ENCODE measurements at places on chromosomes 4 and X.

- DNase-seq = no peak
Measured at GRCh38 chr4:61517144-61517543, 317.0 kb downstream of the ADGRL3 start.

- DNase-seq = no peak
Measured at GRCh38 chr4:88969746-88970145, 87.2 kb downstream of the FAM13A start.

GRCh38 chrX:144334577-144334976 is 450.7 kb downstream of the UBE2NL start:
- no peak for DNase-seq

- DNase-seq = no peak
Measured at GRCh38 chr4:529563-529962, 30.6 kb downstream of the PIGG start.

- DNase-seq = no peak
Measured at GRCh38 chr4:47619691-47620090, 134.6 kb downstream of the ATP10D start.

GRCh38 chr4:139416073-139416673 is 37.7 kb upstream of the RAB33B start:
- no peak for DNase-seq

GRCh38 chr4:20086067-20086798 is 165.5 kb upstream of the SLIT2 start:
- no peak for DNase-seq

- no peak for DNase-seq
Measured at GRCh38 chrX:11287505-11287904, 5.7 kb upstream of the AMELX start.

GRCh38 chr4:7418131-7418943 is 16.4 kb downstream of the PSAPL1 start:
- DNase-seq = no peak

DNA sequence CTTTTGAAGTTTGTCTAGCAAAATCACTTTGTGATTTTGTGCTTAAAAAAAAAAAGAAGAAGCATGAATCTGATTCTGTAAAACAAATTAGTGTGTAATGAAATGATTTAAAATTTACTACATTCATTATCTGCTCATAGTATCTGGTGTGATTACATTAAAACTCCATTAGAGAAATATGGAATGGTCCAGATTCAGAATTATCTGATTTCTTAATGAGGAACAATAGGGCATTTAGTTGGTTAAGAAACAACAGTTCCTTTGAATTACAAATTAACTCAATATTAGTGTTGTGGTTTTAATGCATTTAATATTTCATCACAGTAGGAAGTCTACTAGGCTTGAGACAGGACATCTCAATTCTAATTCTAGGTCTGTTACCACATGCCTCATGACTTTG is 57.9 kb upstream of the PDHA1 start:
- DNase-seq = no peak

GRCh38 chr4:2402941-2403340 is 15.5 kb downstream of the ZFYVE28 start:
- no peak for DNase-seq

GRCh38 chrX:131975851-131976250 is 47.3 kb upstream of the STK26 start:
- no peak for DNase-seq

GRCh38 chrX:17725181-17725580 is 12.1 kb upstream of the SCML1 start:
- no peak for DNase-seq

DNA sequence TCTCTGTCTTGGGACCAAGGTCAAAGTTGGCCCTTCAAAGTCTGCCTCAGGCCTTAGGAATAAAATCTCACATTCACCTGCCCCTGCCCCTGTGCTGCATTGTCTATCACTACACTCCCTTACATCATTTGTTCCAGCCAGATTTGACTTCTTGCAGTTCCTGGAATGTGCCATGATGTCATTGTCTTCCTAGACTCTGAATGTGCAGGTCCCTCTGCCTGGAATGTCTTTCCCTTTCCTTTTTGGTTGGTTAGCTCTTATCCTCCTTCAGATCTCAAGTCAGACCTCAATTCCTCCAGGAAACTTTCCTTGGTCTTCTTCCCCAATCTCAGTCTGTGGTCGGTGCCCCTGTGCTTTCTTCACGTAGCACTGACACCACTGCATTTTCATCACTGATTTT is 67.7 kb upstream of the EFNB1 start:
- no peak for DNase-seq

GRCh38 chrX:16592194-16592770 is 57.7 kb upstream of the S100G start:
- no peak for DNase-seq

- DNase-seq = no peak
Measured at GRCh38 chr4:149715822-149716585, 99.6 kb downstream of the IQCM start.

DNA sequence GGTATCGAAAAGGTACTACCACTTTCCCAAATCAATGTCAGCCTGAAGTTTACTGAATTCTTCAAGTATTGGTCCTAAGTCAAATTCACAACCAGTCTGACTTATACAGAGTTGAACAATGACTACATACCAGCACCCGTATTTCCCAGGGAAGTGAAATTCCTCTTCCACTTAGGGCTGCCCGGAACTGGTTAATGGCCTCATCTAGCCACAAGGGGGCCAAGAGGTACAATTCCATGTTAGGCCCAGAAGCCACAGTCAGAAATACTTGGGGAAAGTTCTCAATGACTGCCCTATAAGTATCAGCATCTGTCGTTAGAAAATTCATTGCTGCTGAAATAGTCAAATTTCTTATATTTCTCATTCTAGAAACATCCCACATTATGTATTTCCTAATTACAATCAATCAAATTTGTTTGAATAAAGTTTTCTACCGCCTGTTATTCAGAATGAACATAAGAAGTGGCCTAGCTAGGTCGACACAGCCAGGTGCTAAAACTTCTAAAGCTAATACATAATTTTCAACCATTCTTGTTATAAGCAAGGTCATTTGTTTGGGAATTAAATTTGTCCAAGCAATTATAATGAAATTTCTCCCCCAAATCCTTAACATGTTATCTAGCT is 5.6 kb upstream of the PCDH7 start:
- no peak for DNase-seq

- DNase-seq = no peak
Measured at GRCh38 chrX:15207994-15208393, 61.9 kb downstream of the ASB9 start.

GRCh38 chr4:181674315-181674875 is 568.8 kb upstream of the TENM3 start:
- DNase-seq = no peak

DNA sequence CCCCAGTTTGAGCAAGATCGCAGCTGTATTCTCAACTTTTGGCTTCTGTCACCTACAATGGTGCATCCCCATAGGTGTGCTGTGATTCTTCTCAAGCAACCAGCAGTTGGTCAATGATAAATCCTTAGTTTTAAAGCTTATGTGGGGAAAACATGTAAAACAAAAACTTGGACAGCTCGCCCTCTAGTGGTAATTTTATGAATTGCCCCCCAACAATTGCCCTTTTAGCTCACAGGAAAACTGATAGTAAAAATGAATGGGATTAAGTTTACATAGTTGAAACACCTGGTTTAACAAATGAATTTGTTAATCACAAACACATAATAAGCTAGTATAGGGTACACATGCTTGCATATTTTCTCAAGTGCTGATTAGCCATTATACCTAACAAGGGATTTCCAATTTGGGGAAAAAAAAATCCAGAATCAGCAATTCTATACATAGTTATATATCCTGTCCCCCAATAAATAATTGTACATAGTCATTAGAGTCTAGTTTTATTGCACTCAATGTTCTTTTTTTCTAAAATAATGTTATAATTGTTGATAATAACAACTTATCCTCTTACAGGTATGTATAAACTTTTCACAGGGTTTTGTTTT is 30.1 kb downstream of the TEX13A start:
- DNase-seq = no peak

- no peak for DNase-seq
Measured at GRCh38 chr4:163048447-163048846, 118.2 kb downstream of the NAF1 start.

GRCh38 chrX:627510-627981 is 3.0 kb upstream of the SHOX start:
- DNase-seq = no peak

- DNase-seq = no peak
Measured at GRCh38 chr4:47640911-47641310, 155.8 kb downstream of the ATP10D start.

GRCh38 chr4:150072471-150072870 is 5.8 kb upstream of the DCLK2 start:
- DNase-seq = no peak

GRCh38 chr4:76681996-76682395 is 215.9 kb downstream of the SOWAHB start:
- DNase-seq = no peak

DNA sequence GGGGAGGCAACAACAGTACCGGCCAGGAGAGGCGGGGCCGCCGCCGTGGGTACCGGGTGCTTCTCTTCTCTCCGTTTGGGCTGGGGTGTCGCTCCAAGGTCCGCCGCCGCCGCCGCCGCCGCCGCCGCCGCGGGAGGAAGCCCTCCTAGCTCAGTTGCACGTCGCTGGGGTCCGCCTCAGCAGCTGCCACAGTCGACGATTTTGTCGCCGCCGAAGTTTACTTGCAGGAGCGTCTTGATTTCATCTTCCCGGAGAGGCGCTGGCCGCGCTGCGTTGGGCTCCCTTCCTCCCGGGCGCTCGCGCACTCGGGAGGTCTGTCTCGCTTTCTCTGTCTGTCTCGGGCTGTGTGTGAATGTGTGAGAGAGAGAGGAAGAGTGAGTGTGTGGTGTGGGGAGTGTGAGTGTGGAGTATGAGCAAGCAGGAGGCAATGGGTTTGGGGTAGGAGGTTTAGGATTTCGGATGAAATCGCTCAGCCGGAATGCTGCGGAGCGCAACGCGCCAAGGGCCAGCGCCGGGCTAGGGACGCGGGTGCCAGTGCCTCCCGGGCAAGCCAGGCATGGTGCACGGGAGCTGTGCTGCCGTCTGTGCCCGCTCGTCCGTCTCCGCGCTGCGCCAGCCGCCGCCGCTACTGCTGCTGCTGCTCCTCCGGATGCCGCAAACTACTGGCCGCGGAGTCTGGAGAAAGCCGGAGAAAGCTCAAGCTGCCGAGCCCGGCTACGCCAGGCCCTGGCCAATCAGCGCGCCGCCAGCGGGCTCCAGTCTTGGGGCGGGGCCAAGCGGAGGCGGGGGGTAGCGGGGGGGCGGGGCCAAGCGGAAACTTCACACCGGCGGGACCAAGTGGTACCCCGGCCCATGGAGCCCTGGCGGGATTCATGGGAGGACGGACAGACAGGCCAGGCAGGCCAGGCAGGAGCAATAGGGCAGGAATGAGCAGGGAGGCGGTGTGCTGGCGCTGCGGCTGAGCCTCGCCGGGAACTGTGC is at the start of gene PCDH19:
Gene PCDH19, minus strand, starts transcription at position 664 of the 981 bp plus-strand sequence. CDS start 1,676 bp downstream, outside the sequence.
- DNase-seq = no peak

DNA sequence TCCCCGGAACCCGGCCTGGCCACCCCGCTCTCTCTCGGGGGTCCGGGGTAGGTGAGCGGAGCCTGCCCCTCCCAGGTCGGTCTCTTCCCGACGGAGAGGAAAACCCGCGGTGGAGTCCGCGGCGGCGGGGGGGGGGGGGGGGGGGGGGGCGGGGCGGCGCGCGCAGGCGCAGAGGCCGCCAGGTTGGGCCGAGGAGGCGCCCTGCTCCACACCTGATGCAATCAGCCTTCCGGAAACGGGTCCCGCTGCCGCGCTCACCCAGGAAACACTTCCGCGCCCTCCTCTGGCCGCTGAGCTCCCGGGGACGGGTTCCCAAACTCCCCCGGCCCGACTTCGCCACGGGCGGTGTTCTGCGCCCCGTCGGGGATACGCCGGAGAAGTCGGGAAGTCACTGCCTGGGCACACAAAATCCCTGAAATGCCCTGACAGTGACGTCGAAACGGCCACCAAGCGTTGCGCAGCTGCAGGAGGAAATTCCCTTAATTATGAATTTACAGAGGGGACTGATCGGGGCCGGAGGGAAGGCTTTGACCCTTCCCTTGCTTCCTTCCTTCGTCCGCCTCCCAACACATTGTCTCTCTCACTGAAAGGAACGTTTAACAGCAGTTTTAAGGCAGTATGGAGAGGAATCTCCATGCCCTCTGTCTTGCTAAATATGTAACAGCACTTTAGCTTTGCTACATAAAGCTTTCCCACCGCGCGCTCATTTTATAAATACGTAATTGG is 2.1 kb upstream of the APBB2 start:
- DNase-seq = no peak

GRCh38 chr4:138671106-138671505 is 344.5 kb upstream of the NOCT start:
- DNase-seq = no peak

- DNase-seq = no peak
Measured at GRCh38 chr4:183173580-183174526, 74.8 kb downstream of the WWC2 start.

DNA sequence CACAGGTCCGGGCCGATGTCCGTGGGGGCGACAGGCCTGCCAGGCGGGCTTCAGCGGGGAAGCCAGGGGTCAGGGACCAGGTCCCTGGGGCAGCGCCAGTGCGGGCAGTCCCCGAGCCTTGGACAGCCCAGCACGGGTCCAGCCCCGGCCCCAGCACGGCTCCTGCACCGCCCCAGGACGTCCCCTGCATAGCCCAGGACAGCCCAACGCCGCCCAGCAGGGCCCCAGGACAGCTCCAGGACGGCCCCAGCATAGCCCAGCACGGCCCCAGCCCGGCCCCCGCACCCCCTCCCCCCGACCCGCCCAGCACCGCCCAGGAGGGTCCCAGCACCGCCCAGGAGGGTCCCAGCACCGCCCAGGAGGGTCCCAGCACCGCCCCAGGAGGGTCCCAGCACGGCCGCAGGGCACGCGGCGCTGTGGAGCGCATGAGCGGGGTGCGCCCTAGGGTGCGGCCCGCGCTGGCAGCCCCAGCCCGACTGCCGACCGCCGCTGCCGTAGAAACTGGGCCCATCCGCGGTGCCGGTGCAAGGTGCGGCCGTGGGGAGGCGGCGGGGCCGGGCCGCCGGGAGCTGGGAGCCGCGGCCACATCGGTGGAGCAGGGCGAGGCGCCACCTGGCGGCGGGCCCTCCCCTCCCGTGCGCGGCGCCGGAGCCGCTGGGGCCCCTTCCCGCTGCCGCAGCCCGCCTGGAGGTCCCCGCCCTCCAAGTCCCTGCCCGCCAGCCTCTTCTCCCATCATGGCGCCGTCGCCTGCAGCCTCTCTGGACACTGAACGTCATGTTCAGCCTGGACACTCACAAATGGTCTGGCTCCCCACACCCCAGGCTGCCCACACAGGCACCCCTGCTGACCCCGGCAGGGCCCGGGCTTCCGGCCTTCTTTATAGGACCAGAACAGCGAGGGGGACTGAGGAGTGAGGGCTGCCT is 106.8 kb upstream of the NKX1-1 start:
- DNase-seq = no peak
